Gastroesophageal sphincter (tissue), 4 donors: ENCODE measurements at places on chromosomes 12 and 14. TPM values are rescaled to one million over a fixed set of nuclear protein-coding genes. Genes with fewer than 3 reads are reported as not detected.

The SERPINA10 gene
- total RNA-seq = not detected

The MYH6 gene
- not detected for total RNA-seq

The HOXC10 gene
- not detected for total RNA-seq

The GUCY2C gene
- not detected for total RNA-seq

The APPL2 gene
- total RNA-seq = 24.5 TPM

The SPSB2 gene
- total RNA-seq = 7.5 TPM

The AHNAK2 gene
- 529 TPM for total RNA-seq

The CCDC177 gene
- total RNA-seq = not detected

The TMEM253 gene
- total RNA-seq = 0.94 TPM

The SMOC1 gene
- not detected for total RNA-seq

The GPX2 gene
- not detected for total RNA-seq

The ASCL1 gene
- 0.15 TPM for total RNA-seq

The RPL10L gene
- total RNA-seq = not detected

The OAS2 gene
- 6.5 TPM for total RNA-seq

The PZP gene
- 0.16 TPM for total RNA-seq
